ENCODE measurements at places on chromosomes 1 and 21.

DNA sequence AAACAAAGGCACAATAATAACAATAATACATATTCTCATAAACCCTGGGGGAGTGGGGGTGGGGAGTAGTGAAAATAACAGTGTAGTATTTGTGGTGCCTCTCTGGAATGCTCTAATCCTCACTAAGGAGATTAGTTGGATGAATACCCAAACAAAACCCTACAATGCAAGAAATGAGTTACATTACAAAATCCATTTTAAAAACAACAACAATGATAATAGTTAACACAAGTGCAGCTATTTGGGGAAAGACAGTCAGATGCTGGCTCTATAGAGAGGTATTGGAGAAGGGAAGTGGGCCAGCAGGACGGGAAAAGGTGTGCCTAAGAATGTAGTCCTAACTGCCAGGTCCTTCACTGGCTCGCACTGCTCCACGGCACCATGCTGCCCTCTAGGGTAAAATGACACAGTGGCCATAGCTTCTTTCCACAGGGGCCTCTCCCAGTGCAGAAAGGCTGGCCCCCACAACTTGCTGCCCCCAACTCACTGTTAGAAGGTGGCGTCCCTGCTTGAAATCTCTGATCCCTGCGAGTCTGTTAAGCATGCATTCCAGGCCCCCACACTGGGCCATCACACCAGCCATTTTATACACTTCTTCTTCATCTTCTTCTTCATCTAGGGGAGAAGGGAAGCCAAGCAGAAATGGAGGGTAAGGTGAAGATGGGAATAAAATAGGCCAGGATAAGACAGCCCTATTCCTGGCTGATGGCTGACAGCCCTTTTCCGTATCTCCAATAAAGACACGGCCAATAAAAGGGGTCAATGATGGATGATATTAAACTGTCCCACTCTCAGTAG is 113.8 kb downstream of the UBR4 start:
- DNase-seq, result no peak

DNA sequence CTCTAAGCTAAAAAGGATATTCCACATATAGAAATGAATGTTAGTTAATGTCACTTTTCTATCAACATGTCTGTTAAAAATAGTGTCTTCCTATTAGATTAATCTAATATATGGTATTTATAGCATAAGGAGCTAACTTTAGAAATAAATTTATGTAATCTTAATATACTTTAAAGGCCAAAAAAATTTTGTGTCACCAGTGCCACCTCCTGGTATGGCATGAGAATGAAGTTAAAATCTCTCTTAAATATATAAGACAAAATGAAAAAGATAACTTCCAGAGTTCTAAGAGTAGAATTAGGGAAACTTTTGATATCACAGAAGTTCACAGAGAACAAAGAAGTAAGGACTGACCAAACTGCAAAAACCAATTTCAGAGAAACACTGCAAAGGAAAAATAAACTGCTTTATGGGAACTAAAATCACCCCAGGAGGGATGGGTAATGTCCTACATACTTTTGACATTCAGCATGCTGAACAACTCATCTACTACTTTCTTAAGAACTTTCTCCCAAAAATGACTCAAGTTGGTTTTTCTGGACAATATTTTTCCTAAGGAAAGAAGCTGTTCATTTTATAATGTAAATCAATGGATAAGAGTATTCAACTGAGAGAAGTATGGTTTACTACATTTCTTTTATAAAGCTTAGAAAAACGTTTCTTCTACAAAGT is 82.8 kb downstream of the TRIM33 start:
- DNase-seq, result no peak

GRCh38 chr1:168091720-168092550 is 44.8 kb downstream of the GPR161 start:
- no peak for DNase-seq

DNA sequence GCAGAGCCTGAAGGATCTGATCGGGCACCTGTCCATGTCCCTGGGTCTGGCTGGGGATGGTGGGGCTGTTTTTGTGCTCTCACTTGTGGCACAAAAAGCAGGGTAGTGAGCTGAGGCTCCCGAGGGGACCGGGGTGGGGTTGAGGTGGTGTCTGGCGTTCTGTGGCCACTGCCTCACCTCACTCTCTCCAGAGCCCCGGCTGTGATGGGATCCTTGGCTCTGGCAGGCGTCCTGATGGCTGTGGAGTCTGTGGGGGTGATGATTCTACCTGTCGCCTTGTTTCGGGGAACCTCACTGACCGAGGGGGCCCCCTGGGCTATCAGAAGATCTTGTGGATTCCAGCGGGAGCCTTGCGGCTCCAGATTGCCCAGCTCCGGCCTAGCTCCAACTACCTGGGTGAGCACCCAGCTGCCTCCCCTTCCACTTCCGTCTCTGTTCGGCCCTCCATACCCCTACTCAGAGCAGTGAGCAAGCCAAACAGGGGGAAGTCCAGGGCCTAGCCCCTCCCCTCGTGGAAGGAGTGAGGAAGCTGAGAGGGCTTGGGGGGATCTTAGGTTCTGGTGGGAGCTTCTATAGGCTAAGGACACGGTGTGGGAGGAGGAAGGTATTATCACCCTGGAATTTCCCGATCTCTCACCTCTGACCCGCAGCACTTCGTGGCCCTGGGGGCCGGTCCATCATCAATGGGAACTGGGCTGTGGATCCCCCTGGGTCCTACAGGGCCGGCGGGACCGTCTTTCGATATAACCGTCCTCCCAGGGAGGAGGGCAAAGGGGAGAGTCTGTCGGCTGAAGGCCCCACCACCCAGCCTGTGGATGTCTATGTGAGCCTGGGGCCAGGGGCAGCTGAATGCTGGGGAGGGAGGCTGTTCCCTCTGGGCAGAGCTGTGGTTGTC is 7.0 kb downstream of the ADAMTSL4 start:
- DNase-seq, result no peak

Measured in activated CD4-positive, alpha-beta T cell treated with anti-CD3 and anti-CD28 coated beads for 1 hour (primary cell).